ENCODE measurements at places on chromosomes 2 and 18. TPM values are rescaled to one million over a fixed set of nuclear protein-coding genes. Genes with fewer than 3 reads are reported as not detected.
A peak's percentile ranks its signal among the peaks of the same experiment; 100 is the strongest.

Gene ZNF521
- 59.8 TPM for total RNA-seq

Gene NT5DC4
- total RNA-seq, result 0.24 TPM

Gene SH3BP4
- total RNA-seq, result 17.9 TPM

Gene LRRTM4
- 0.40 TPM for total RNA-seq

Gene NR4A2
- total RNA-seq, result 2.8 TPM

Gene ATG9A
- 65.3 TPM for total RNA-seq

Gene SCN9A
- total RNA-seq, result 1.9 TPM

Gene ACTG2
- 11.5 TPM for total RNA-seq

Gene GCG
- total RNA-seq, result not detected

DNA sequence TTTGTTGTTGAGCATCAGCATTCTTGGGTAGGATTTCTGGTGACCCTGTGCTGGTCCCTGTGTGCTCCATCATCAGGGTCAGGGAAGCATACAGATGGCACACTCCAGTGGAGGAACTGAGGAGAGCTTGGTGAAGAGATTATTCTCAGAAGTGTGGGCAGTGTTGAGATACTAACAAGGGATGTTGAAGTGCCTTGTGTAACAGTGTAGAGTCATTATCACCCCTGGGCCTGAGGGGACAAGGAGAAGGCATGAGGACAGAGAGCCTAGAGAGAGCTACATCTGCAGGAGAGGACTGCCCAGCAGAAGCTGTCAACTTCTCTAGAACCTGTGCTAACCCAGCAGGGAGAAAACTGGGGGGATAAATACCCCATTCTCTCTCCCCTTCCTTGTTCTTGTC, 189.0 kb downstream of the PLCL1 start:
- no peak for DNase-seq

DNA sequence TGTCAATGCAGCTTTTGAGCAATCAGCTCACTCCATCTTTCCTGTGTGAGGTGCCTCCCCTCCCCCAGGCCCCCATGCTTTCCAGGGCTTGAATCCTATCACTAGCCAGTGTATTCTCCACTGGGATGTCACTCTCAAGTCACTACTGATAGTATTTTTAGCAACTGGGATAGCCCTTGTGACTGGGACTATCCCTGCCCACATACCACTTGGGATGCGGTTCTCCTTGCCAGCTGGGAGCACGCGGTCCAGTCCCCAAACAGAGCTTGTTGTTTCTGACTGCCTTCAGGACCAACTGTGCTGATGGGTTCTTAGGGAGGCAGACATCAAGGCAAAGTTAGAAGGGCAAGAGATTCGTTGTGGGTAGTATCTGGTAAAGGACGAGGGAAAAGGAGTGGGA, 134.9 kb downstream of the FAM161A start:
- no peak for DNase-seq

GRCh38 chr2:67524777-67525176, 127.6 kb downstream of the ETAA1 start:
- no peak for DNase-seq

GRCh38 chr2:66595556-66595955, 160.6 kb downstream of the MEIS1 start:
- no peak for DNase-seq

GRCh38 chr18:62281684-62282083, 43.4 kb upstream of the TNFRSF11A start:
- DNase-seq, result peak; percentile 14

DNA sequence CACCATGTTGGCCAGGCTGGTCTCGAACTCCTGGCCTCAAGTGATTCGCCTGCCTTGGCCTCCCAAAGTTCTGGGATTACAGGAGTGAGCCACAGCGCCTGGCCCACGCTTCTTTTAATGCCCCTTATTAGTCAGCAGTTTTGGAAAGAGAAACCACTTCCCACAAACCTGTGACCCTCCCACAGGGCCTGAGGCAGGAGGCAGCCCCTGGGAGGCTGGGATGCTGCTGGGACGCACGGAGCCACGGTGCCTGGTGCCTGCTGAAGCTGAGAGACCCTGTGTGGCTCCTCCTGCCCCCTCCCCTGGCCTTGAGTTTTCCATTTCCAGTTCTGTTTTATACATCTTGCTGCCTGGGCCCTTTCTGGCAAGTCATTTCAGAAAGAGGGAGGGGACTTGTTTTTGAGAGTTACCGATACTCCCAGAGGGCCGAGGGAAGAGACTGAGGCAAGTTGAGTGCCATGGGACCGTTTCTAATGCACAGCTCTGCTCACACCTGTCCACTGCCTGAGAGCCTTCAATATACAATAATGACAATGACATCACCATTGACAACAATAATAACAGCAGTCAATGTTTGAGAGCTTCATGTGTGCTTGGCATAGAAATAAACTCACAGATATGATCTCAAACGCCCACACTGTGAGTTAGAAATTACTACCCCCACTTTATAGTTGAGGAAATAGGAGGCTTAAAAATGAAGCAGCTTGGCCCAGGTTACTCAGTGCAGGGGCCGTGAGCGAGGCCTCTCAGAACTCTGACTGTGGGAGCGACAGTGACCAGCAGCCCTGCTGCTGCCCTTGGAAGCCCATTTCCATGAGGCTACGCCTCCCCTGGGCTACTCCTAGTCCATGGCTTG, 78.1 kb upstream of the YWHAQ start:
- DNase-seq, result no peak

DNA sequence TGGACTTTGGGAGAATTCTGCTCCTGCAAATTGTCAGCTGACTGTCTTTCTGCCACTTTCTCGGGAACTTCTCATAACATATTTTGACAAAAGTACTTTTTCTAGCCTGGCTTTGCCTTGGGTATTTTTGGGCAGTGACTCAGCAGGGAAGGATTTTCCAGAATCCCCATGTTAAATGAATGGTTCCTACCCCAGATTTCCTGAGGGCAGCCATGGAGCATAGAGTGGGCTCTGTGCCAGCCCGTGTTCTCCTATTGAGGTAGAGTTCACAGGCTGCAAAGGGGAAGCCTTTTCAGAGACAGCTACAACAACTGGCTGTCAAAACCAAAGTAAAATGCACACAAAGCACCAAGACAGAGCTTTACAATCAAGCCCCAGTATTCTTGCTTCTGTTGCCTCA, 59.8 kb downstream of the BMP10 start:
- DNase-seq, result peak; percentile 82

- no peak for DNase-seq
Measured at GRCh38 chr18:61471541-61471940, 138.3 kb downstream of the CDH20 start.

- DNase-seq, result no peak
Measured at GRCh38 chr2:10783421-10783820, 29.2 kb downstream of the PDIA6 start.

DNA sequence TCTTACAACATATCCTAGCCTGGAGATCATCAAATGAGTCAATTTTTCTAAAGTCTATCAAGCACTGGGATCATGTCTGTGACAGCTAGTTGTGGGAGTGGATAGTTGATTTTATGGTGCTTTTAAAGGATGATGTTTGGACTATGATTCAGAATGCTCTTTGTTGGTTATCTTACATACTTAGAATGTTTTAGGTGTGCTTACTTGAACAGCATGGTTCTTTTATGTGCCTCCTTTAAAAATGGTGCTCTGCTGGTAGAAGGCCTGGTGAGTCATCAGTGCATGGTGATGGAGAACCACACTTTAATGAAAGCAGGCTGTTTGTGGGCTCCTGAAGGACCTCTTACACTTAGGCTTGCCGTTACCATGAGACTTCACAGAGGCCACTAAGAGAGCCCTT, 682.7 kb upstream of the FANCL start:
- no peak for DNase-seq

- DNase-seq, result no peak
Measured at GRCh38 chr2:134138115-134138514, 115.8 kb upstream of the MGAT5 start.

GRCh38 chr2:158024288-158024898, 77.3 kb upstream of the UPP2 start:
- DNase-seq, result peak; percentile 45

DNA sequence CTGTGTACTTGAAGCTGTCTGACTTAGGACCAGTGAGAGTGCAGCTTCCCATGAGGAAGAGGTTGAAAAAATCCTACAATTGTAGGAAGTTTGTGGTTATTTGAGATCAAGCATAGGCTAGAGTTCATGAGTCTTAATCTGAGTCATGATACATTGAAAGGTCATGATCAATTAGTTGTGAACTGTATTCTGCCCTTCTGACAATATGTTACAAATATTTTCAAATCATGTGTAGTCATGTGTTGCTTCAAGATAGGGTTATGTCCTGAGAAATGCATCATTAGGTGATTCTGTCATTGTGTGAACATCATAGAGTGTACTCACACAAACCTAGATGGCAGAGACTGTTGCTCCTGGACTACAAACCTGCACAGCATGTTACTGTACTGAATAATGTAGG, 68.4 kb upstream of the MFF start:
- no peak for DNase-seq

DNA sequence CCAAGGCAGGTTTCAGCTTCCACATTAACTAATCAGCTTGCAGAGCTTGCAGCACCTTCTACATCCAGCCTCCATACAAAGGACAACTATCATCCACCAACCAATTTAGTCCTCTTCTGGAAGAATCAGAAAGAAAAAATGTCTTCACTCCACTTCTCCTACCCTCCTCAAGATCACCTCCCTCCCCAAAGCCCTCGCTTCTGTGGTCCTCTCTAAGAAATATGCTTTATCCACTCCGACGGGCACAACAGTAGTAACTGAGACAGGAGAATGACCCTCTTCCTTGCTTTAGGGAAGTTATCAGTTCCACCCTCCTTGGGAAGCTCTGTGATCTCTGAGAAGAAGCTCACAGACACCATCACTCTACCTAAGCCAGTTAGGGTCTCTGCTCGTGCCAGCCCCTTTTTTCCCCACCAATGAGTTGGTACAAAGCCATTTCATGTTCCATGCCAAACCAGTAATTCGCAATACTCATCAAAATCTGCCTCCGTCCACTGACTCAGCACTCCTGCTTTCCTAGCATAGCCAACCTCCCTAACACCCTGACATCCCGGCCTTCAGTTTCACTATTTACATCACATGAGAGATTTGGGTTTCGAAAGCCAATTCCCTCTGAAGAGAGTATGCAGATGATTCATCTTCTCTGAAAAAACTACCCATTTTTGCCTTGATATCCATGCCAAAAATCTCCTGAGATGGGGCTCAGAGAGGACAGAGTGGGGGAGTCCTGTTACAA, 114.1 kb upstream of the PKDCC start:
- peak; percentile 79 for DNase-seq

- DNase-seq, result no peak
Measured at GRCh38 chr2:30267161-30267975, 36.0 kb downstream of the LBH start.

- no peak for DNase-seq
Measured at GRCh38 chr2:213145715-213146242, 5.6 kb downstream of the IKZF2 start.

- no peak for DNase-seq
Measured at GRCh38 chr18:62610351-62610700, 87.5 kb downstream of the ZCCHC2 start.

DNA sequence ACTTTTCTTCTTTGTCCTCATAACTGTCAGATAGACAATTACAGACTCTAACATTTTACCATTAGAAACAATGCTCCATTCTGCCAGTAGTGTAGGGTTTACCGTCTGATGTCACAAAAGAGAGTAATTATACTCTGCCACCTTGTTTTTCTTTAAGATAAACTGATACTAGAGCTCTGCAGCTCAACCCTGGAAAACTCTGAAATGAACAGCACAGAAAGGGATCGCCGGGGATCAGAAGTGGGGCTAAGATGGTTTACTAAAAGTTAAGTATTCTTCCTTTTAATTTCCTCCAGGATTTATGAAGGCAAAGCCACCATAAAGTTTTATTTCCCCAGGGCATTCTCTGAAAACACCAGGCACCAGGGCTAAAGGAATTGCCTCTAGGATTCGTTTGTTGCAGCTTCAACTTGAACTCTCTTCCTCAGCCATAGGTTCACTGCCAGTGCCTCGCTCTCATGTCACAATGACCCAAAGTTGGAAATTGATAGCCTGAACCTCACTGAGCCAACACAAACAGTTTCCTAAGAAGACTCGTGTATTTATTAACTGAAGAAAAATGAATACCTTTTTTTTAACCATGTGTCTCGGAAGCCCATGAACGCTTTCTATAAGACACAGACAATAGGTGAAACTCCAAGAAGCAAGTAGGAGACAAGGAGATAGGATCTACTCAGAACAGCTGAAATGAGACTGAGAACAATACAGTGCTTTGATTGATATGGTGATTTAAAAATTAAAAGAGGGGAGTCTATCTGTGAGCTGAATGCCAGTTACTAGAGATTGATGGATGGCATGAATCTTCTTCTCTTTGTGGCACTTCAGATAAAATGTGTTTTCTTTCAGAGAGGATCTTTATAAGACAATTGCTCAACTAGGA, 121.5 kb upstream of the SPATS2L start:
- DNase-seq, result no peak

DNA sequence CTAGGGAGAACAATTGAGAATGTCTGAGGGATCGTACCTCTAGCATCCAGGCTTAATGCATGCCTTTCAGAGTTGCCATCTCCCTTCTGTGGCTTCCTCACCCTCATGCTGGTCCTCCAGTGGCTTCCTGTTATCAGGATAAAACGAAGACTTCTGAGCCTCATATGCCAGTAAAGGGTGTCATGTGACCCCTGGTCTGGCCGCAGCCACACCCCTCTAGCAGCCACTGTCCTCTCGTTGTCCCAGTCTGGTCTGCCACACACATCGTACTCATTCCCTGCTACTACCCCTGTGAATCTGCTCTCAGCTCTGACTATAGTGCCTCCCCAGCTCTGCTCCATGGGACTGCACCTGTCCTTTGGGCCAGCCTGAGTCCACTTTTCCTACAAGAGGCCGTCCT, 62.6 kb upstream of the TMEM177 start:
- no peak for DNase-seq

DNA sequence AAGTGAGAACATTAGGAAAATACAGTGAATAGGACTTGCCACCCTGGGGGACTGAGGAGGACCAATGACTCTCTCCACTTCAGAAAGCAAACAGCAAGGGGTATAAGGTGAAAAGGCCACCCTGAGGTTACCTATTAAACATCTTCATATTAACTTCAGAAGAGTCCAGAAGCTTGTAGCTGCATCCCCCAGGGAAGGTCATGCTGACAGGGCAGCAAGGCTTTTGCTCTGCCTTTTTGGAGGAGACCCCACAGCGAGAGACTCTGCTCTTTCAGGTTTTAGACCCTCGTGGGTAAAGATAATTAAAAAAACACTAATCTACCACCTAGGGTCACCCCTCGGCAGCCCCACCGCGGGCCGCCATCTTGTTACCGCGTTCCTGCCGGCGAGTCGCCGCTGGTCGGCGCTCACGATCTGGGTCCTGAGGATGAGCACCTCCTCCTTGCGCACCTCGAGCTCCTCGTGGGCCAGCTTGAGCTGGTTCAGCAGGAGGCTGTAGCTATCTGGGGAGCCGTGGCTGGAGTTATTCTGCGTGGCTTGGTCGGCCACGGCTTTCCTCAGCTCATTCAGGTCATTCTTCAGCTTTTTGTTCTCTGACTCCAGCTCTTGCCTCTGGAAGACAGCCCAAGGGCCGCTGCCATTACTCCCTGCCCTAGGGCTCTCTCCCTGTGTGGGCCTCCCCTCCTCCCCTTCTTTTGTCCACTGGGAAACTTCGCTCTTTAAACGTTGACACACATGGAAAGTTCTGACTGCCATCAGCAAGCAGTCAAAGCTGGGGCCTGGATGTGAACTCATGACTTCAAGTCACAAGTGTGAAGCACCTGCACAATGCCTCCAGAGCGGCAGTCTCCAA, 50.7 kb upstream of the ACAA2 start:
- DNase-seq, result no peak

Data from adrenal gland (tissue), 19 donors.